NCI-H1417 treated with DMSO at 0.1 percent for 48 hours (cell line): ENCODE measurements at places on chromosomes 4 and X.

DNA sequence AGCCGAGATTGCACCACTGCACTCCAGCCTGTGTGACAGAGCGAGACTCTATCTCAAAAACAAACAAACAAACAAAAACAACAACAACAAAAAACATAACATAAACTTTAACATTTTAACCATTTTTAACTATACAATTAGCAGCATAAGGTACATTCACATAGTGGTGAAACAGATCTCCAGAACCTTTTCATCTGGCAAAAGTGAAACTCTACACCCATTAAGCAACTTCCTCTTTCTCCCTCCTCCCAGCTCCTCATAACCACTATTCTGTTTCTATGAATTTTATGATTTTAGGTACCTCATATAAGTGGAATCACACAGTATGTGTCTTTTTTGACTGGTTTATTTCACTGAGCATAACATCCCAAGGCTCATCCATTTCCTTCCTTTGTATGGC is 103.6 kb downstream of the FAM13A start:
- DNase-seq = no peak

DNA sequence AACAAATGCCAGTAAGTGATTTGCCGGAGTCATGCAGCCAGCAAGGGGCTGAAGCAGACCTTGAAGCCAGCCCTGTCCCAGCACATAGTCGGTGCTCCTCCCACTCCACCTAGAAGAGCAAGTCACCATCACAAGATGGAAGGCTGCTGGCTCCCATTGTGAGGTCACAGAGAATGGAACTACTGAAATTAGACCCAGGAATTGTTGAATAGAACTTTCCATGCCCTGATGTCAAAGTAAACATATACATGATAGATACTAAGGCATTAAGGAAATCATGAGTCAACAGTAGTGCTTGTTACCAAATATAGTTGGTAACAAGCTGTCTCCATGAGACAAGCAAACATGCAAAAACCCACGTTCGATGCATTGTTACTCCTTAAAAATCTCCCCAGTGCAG is 177.1 kb upstream of the MID1 start:
- no peak for DNase-seq

- DNase-seq = no peak
Observed at GRCh38 chr4:165345666-165346417, 18.4 kb downstream of the MSMO1 start.

- no peak for DNase-seq
Observed at GRCh38 chrX:7155163-7155562, 7.2 kb upstream of the PUDP start.

DNA sequence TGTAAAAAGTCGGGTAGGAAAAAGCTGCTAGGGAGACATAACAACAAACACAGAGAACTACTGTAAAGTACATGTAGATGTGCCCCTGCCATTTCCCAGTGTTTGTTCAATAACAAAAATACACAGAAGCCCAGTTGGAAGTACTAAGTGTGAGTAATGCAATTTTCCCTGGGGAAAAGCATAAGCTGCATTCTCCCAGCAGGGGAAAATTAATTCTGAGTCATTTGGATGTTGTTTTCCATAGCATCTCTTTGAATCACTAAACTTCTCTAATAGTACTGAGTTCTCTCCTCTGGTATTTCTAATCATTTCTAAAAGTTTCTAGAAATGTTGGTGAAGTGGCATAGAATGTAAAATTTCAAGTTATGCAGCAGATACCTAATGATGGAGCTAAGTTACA is 1114.9 kb downstream of the C4orf33 start:
- DNase-seq = peak; percentile 18

DNA sequence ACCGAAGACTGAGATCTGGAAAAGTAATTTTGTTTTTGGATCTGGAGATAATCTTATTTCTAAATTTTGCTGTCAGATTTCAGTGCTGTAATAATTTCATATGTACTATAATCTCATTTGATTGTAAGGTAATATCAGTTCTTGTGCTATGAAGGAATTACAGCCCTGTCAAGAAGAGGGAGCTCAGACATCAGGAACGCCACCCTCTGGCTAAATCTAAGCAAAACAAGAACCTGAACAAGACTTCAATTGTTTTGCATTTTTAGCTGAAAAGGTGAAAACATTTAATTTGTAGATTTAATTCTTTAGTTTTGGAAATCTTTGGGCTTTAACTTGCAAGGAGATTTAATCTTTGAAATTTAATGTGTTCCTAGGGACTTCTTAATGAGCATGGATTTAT is 525.4 kb upstream of the HS3ST1 start:
- no peak for DNase-seq

DNA sequence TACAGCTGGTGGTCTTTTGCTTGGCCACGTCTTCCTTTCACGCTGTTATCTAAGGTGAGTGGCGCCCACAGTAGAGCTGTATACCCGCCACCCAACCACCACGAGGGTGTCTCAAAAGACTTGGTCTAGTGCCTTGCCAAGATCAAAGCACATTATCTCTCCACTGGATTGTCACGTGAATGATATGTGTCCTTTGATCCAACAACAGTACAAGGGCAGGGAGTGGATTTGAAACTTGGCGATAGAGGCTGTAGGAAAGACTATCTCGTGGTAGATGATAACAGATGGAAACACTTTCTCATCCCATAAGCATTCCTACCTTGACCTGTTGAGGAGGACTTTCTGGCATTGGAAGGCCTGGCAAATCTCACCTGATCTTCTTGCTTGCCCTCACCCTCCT is 37.7 kb upstream of the BCLAF3 start:
- no peak for DNase-seq

DNA sequence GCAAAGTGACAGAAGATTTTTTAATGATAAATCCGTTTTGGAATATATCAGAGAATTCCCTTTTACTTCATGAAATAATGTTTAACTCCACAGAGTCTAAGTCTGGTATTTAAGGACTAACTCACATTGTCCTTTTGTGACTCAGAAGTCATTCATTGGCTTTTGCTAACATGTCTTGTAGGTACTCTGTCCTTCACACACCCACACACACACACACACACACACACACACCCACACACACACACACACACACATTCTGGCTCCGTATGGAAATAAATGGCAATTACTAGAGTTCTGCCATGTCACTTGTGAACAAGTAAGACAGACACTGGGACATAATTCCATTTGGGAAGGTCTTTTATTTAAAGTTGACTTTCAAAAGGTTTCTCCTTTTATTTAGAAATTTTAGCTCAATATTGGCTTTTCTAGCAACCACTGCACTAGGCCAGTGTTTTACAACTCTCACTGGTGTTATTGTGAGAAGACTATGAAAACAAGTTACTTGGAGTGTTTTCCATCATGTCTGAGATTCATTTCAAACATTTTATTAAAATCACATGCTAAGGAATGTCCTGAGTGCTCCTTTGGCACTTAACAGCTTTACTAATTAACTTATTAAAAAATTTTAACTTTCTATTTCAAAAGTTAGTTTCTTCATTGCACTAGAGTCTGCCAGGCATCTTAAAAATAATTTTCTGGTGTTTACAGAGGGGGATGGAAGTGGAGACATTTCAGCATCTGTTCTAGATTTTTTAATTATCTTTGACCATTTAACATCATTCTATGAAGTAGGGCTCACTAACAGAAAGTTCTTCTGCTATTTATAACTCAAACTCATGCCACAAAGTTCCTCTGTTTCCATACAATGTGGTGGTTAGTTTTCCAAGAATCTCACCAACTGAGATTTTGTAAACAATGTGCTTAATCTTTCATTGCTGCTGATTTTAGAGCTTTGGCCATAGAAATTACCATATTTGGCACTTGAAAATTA is 240.3 kb upstream of the GPC4 start:
- DNase-seq = no peak

DNA sequence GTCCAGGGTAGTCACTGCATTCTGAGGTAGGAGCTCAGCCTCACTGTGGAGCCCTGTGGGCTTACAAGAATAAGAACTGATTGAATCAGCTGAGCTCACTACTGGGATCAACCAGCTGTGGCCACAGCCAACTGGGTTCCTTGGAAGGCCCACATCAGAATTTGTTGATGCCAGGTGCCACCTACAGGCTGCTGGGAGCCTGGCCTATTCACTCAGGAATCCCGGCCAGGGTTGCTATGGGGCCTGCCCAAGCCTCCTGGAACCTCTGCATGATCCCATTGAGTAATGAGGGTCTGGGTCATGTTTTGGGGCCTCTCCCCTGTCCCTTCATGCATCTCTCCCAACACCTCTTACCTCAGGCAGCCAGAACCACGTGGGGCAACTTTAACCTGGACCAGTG is 53.9 kb upstream of the KIAA1210 start:
- DNase-seq = no peak

DNA sequence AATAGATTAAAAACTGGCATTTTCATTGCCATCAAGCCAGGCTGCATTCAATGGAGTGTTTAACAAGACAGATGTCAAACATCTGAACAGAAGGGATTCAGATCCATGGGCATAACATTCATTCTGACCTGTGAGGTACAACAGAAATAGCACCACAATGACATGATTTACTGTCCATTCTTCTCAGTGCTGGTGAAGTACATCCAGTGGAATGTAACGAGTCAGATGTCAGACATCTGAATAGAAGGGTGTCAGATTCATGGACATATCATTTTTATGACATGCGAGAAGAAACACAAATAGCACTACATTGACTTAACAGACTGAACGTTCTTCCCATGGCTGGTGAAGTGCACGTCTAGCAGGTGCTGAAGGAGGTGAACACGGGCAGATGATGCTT is 186.4 kb downstream of the PPP4R3C start:
- no peak for DNase-seq

GRCh38 chr4:114267976-114268375 is 288.5 kb upstream of the ARSJ start:
- DNase-seq = no peak

GRCh38 chrX:103343105-103343504 is 13.1 kb downstream of the TCEAL7 start:
- no peak for DNase-seq

DNA sequence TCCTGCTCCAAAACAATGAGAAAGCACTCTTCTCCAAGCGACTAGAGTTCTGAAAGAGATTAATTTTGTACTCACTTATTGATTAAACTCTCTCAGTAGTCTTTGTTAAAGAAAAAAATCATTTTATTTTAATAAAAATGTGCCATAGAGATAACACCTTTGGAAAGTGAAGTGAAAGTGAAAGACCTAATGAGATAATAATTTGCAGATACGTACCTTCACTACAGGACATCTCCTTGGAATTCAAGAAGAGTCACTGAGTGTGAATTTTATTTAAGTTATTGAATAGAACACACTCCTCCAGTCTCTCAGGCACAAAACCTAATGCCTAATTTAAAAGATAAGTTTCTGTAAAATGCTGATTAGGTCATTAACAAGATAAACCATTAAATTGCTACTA is 1070.6 kb upstream of the GRID2 start:
- DNase-seq = no peak

DNA sequence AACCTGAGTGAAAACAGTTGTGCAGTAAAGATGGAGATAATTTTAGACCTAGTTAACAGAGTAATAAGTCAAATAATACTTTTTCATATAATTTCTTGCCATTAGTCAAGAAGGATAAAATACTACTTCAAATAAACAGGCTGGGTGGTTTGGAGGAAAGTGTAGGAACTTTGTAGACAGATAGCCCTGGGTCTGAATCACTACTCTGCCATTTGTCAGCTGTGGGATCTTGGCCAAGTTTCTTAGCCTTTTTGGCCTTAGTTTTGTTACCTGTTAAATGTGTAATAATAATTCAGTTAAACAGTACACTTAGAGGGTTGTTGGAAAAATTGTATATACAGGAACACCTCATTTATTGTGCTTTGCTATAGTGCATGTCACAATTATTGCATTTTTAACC is 163.7 kb downstream of the NPNT start:
- DNase-seq = no peak

GRCh38 chrX:37755025-37755424 is 24.8 kb upstream of the CYBB start:
- DNase-seq = no peak

GRCh38 chrX:64338296-64338695 is 57.0 kb downstream of the MTMR8 start:
- DNase-seq = no peak

DNA sequence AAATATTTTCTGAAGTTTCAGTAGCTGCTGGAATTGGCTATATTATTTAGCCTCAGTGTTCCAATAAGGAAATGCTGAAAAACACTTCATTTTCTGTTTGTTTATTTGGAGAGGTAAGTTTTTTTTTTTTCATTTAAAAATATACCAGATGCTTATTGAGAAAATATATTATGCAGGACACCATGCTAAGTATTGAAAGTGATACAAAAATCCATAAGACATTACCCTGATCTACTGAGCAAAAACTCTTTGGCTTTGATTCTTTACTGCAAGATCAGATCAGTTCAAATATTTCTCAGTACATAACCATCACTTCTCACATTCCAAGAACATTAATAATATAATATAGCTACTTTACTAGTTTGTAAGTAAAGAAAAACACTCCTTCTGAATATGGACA is 123.4 kb upstream of the PACRGL start:
- DNase-seq = no peak

GRCh38 chr4:6388713-6389112 is 83.7 kb downstream of the PPP2R2C start:
- DNase-seq = no peak

DNA sequence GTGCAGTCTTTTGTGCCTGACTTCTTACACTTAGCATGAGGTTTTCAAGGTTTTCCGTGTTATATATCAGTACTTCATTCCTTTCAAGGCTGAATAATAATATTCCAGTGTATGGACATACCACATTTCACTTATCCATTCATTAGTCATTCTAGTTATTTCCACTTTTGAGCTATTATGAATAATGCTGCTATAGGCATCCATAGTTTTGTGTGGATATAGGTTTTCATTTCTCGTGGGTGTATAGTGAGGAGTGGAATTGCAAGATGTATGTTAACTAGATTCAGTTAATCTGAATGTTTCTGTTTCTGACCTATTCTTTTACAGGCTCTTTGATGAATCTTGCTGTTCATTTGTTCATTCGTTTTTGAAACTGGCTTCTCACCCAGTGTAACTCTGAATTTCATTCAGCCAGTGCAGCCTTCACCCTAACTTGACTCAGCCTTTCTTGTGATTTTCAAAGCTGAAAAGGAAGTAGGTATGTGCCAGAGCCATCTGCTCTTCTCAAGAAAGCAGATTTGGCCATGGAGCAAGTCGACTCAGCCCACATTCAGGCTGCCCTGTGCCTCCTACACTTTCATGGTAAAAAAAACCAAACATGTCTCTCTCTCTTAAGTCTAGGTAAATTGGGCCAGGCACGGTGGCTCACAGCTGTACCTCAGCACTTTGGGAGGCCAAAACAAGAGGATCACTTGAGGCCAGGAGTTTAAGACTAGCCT is 56.3 kb upstream of the NOCT start:
- DNase-seq = no peak

- DNase-seq = no peak
Observed at GRCh38 chrX:131262738-131263679, 26.1 kb downstream of the IGSF1 start.

GRCh38 chrX:19702856-19703255 is 184.5 kb downstream of the SH3KBP1 start:
- DNase-seq = no peak

GRCh38 chrX:78513971-78514738 is 145.0 kb downstream of the RTL3 start:
- no peak for DNase-seq

GRCh38 chr4:188117631-188118324 is 8.4 kb upstream of the TRIML2 start:
- no peak for DNase-seq
